NCI-H345 (cell line): ENCODE measurements at places on chromosomes 2 and 18.

- peak; percentile 96 for DNase-seq
Observed at GRCh38 chr2:12076810-12077209, 330.4 kb downstream of the LPIN1 start.

- no peak for DNase-seq
Observed at GRCh38 chr18:70354080-70354479, 65.2 kb downstream of the SOCS6 start.

- DNase-seq: peak; percentile 36
Observed at GRCh38 chr2:196453613-196454047, 185.9 kb upstream of the CCDC150 start.

GRCh38 chr18:76953156-76953555 lies 130.8 kb downstream of the ZNF236 start:
- DNase-seq: no peak

- DNase-seq: no peak
Observed at GRCh38 chr2:203462308-203462707, 72.8 kb downstream of the RAPH1 start.

DNA sequence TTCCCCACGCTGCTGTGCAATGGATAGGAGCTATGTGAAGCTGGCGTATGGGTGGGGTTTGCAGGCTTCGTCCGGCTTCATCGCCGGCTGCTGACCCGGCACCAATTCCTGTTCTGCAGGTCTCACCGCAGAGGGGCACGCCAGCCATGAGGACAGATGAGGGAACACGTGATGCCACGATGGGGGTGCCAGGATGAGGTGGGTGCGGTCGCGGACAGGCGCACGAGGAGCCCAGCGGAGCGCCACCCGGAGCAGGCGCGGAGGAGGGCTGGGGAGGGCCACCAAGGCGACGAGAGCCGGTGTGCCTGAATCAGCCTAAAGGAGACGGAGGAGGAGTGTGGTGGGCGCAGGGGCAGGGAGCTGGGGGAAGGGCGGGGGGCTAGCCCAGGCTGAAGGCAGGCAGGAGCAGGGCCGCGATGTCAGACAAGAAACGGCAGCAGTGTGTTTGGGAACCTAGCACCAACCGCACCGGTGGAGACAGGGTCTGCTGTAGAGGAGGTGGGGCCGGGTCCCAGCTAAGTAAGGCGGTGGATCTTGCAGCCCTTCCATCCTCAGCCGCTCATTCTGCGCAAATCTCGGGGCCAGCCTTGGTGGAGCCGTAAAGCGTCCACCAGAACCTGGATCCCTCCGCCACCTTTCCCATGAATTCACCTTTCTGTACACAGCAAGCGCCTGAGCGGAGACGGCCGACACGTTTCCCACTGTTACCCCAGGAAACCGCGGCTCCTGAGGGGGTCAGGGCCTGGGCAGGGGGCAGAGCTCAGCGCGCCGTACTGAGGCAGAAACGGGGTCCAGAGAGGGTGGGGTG lies 17.0 kb upstream of the CD8A start:
- peak; percentile 79 for DNase-seq

- DNase-seq: no peak
Observed at GRCh38 chr2:226983895-226984749, 148.3 kb downstream of the RHBDD1 start.

GRCh38 chr2:70807102-70807827 lies 13.1 kb downstream of the CLEC4F start:
- DNase-seq: peak; percentile 45

GRCh38 chr2:225177098-225177497 lies 134.8 kb upstream of the DOCK10 start:
- no peak for DNase-seq

- no peak for DNase-seq
Observed at GRCh38 chr2:219296631-219297391, 12.4 kb downstream of the PTPRN start.

- peak; percentile 27 for DNase-seq
Observed at GRCh38 chr2:74291886-74292621, 51.2 kb downstream of the SLC4A5 start.

- no peak for DNase-seq
Observed at GRCh38 chr2:163626639-163627109, 109.1 kb downstream of the FIGN start.

GRCh38 chr18:54261894-54262293 lies 7.4 kb upstream of the POLI start:
- no peak for DNase-seq

- DNase-seq: no peak
Observed at GRCh38 chr2:182585001-182585400, 131.1 kb upstream of the DNAJC10 start.

DNA sequence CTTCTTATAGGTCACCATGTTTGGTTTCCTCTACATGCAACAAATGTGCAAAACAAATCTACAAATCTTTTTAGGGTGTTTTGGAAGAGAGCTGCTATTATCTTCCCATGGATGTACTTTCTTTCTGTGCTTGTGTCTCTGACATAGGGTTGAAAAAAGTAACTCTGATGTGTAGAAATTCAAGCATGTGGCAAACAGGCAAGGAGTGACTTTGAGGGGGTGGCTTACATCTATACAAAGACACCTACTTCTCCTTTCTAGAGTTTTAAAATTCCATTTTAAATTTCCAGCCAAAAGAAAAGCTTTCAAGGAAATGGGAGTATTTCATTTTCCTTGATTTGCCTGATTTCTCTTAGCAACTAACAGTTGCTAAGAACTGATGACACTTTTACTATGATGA lies 904.8 kb upstream of the CELF4 start:
- DNase-seq: no peak
